T-cell (primary cell): ENCODE measurements at places on chromosomes 12 and 14. TPM values are rescaled to one million over a fixed set of nuclear protein-coding genes. Genes with fewer than 3 reads are reported as not detected.

DNA sequence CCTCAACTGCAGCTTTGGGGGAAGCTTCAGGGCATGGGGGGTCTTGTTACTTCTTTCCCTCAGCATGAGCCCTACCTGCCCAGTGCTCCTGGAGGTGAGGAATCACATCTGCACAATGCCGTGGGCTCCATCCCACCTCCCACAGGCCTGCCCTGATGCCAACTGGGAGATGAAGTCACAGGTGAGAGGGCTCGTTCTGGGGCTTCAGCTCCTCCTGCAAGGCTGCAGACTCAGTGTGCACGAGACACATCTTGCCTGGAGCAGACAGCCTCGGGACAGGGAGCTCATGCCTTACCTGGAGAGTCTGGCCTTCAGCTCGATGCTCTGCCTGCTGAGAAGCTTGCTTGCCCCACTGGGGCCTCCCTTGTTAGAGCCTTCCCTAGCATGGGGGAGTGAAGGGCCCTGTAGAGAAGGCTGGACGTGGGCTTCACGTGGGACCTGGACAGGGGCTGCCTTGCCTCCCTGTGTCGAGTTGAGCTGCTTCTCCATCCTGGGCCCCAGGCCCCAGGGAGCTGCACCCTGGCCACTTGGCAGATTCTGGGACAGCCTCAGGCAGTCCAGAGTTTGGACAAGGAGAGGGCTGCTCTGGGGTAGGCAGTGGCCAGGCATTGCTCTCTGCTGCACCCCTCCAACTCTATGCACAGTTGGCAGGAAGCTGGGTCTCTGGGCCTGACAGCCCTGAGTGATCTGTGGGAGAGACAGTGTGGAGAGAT, 171.4 kb downstream of the KIF26A start:
- no peaks in the 10 kb centered on the region for H3K36me3 ChIP-seq
- no peak for DNase-seq
- no peak overlapping the region for H3K4me3 ChIP-seq
- peaks cover 41% of the 10 kb centered on the region for H3K27me3 ChIP-seq
- H3K4me1 ChIP-seq, result no peaks in the 10 kb centered on the region

GRCh38 chr12:109609342-109609741, 35.7 kb downstream of the MVK start:
- H3K4me1 ChIP-seq, result no peaks in the 10 kb centered on the region
- DNase-seq, result no peak
- H3K27me3 ChIP-seq, result peaks cover 6% of the 10 kb centered on the region
- no peak overlapping the region for H3K27ac ChIP-seq
- H3K36me3 ChIP-seq, result no peaks in the 10 kb centered on the region

Gene RNASE7
- not detected for total RNA-seq

DNA sequence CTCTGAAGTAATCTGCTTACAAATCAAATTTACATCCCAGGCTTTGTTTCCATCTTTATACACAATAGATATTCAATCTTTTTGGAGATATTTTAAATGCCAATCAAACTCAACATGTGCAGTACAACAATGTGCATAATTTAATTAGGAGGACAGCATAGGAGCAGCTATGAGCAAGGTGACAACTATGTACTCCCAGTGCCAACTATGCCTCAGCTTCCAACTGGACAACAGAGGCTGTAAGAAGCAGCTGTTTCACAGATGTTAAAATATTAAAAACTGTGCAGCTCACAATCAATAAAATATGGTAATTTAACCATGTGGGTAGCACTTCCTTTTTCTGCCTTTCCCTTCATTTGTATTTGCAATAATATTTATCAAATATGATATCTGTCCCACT, 99.9 kb downstream of the ST8SIA1 start:
- H3K4me1 ChIP-seq, result no peaks in the 10 kb centered on the region
- H3K4me3 ChIP-seq, result no peak overlapping the region
- no peaks in the 10 kb centered on the region for H3K27me3 ChIP-seq
- H3K27ac ChIP-seq, result no peak overlapping the region
- DNase-seq, result no peak

- H3K4me3 ChIP-seq, result no peak overlapping the region
- no peaks in the 10 kb centered on the region for H3K4me1 ChIP-seq
- no peak for DNase-seq
- no peak overlapping the region for H3K27ac ChIP-seq
- no peaks in the 10 kb centered on the region for H3K36me3 ChIP-seq
- no peaks in the 10 kb centered on the region for H3K27me3 ChIP-seq
Measured at GRCh38 chr12:3601461-3602150, 110.6 kb downstream of the PRMT8 start.
